A549 treated with Mapracorat at 1 μM for 4 hours (cell line): ENCODE measurements at places on chromosomes 3 and 15. TPM values are rescaled to one million over a fixed set of nuclear protein-coding genes. Genes with fewer than 3 reads are reported as not detected.

ZWILCH gene
- total RNA-seq, result 31.5 to 39.7 TPM (median 35.3 TPM) in 5 replicates

AQP9 gene
- 0.05 to 0.06 TPM in 2 of 5 replicates, not detected in the others for total RNA-seq

ANXA2 gene
- 5,043 to 6,122 TPM (median 5,143 TPM) in 5 replicates for total RNA-seq

ATP10A gene
- total RNA-seq, result 7.6 to 9.2 TPM (median 7.8 TPM) in 5 replicates

MINAR1 gene
- total RNA-seq, result 0.30 to 0.57 TPM (median 0.47 TPM) in 5 replicates

CADM2 gene
- 0.11 to 0.57 TPM (median 0.28 TPM) in 5 replicates for total RNA-seq

C2CD4A gene
- total RNA-seq, result 0.06 to 0.27 TPM (median 0.16 TPM) in 5 replicates

EDEM1 gene
- 15.8 to 20.8 TPM (median 18.8 TPM) in 5 replicates for total RNA-seq

CPB1 gene
- total RNA-seq, result not detected in 5 replicates

NMB gene
- total RNA-seq, result 14.6 to 26.0 TPM (median 22.8 TPM) in 5 replicates

UPK1B gene
- 10.7 to 14.6 TPM (median 12.3 TPM) in 5 replicates for total RNA-seq

CD276 gene
- total RNA-seq, result 70.7 to 80.8 TPM (median 76.4 TPM) in 5 replicates

CNTN4 gene
- not detected in 5 replicates for total RNA-seq

GUCA1C gene
- total RNA-seq, result not detected in 5 replicates

ASB14 gene
- not detected in 5 replicates for total RNA-seq

GXYLT2 gene
- total RNA-seq, result 1.1 to 1.4 TPM (median 1.4 TPM) in 5 replicates

NEO1 gene
- total RNA-seq, result 26.9 to 38.1 TPM (median 29.6 TPM) in 5 replicates

WDR73 gene
- total RNA-seq, result 34.8 to 43.3 TPM (median 36.4 TPM) in 5 replicates

DCP1A gene
- total RNA-seq, result 5.7 to 7.7 TPM (median 6.9 TPM) in 5 replicates

ACAD11 gene
- 3.1 to 5.1 TPM (median 4.2 TPM) in 5 replicates for total RNA-seq

FANCD2OS gene
- not detected in 5 replicates for total RNA-seq

CHST13 gene
- total RNA-seq, result 0.40 to 1.3 TPM (median 0.85 TPM) in 5 replicates

LTK gene
- total RNA-seq, result 0.06 to 0.07 TPM (median 0.06 TPM) in 3 of 5 replicates, not detected in the others

ARPP21 gene
- total RNA-seq, result 0.05 to 0.32 TPM (median 0.13 TPM) in 3 of 5 replicates, not detected in the others

IL20RB gene
- total RNA-seq, result 0.77 to 1.1 TPM (median 0.97 TPM) in 5 replicates

GCSAM gene
- not detected in 5 replicates for total RNA-seq

LIPH gene
- total RNA-seq, result 4.9 to 5.9 TPM (median 5.5 TPM) in 5 replicates
